ENCODE measurements at places on chromosomes 13 and 19.
A peak's percentile ranks its signal among the peaks of the same experiment; 100 is the strongest.

DNA sequence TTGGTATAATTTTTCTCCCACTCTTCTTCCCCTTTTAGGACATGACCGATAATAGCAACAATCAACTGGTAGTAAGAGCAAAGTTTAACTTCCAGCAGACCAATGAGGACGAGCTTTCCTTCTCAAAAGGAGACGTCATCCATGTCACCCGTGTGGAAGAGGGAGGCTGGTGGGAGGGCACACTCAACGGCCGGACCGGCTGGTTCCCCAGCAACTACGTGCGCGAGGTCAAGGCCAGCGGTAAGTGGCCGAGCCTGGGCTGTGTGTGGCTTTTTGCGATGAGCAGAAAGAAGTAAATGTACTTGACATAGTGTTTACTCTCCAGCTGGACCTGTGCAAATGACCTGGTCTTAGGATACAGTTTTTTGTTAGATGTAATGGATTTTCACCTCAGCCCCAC lies 102.5 kb downstream of the ARHGEF7 start:
- DNase-seq, result no peak

DNA sequence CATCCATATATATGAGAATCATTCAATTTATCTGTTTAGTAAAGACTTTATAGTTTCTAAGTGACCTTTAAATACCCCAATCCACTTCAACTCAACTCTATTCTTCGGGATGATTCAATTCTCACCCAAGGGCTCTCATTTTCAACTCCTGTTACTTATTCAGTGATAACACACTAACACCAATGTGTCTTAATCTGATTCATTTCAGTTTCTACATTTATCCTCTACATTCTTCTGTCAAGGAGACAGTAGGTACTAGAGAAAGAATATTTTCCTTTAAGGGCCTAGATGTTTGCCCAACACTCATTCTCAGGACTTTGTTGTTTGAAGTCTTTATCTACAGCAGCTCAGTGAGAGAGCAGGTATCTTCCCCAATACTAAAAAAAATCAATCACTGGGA lies 7.1 kb downstream of the ARGLU1 start:
- no peak for DNase-seq

- DNase-seq, result no peak
Observed at GRCh38 chr19:32719611-32720059, at the start of gene TDRD12. Gene TDRD12, plus strand, starts transcription at chr19:32719767. Its CDS starts 306 bp downstream, at chr19:32720073.

GRCh38 chr19:447816-448560 lies 12.8 kb downstream of the SHC2 start:
- no peak for DNase-seq

DNA sequence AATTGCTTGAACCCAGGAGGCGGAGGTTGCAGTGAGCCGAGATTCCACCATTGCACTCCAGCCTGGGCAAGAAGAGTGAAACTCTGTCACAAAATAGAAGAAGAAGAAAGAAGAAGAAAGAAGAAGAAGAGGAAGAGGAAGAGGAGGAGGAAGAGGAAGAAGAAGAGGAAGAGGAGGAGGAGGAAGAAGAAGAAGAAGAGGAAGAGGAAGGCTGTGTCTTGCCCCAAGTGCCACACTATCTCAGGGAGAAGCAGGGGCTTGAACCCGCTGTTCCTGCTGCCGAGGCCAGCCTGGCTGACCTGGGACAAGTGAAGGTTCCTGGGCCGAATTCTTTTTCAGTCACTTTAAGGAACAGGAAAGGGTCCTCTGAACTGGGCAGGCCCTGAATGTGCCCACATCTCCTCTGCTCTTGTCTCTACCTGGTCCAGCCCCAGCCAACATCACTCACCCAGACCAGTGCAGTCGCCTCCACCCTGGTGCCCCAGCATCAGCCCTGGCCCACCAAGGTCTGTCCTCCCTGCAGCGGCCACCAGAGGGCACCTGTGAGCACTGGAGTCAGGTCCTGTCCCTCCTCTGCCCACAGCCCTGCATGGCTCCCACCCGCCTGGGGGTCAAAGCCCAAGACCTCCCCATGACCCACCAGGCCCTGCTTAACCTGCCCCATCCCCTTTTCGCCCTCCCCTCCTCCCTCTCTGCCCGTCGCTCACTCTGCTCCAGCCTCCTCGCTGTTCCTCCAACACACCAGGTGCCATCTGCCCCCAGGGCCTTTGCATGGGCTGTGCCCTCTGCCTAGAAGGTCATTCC lies 20.0 kb downstream of the TICAM1 start:
- peak; percentile 99 for DNase-seq

DNA sequence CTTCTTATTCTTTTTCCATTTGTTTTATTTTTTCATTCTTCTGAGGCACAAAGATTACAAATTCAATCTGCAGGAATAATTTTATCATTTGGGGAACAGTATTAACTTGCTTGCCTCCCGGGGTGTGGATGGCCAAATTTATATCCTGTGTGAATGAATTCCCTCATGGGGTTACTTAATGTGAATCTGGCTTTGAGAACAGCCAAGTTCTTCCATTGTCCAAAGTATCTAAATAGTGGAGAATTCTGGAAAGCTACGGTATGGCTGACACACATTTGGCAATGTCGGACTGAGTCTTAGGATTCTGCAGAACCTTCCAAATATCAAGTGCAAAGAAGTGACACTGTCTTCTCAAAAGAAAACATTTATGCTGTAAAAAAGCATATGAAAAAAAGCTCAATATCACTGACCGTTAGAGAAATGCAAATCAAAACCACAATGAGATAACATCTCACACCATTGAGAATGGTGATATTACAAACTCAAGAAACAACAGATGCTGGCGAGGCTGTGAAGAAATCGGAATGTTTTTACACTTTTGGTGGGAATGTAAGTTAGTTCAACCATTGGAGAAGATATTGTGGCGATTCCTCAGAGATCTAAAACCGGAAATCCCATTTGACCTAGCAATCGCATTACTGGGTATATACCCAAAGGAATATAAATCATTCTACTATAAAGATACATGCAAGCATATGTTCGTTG lies 620.2 kb downstream of the EFNB2 start:
- DNase-seq, result no peak

DNA sequence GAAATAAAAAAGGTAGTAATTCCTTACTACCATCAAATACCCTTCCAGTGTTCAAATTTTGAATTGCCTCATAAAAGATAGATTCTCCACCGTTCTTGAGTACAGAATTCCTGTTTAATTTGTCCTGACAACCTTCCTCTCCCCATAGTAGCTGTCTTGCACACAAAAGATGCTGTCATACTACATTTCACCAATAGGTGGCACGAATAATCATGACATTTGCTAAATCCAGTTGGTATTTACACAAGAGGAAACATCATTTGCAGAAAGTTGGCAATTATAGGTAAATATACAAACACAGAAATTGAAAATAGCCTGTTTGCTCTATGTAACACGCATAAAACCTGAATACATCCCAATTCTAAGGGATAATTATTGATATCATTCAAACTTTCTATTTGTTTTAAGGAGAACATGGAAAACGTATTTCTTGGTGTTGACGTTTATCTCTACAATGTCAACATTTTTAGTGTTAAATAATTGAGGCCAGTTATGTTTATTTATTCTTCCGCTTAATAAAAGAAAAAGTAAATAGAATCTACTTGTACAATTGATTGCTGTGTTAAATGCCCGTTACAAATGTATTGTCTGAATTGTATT lies 58.3 kb upstream of the CLDN10 start:
- DNase-seq, result no peak

DNA sequence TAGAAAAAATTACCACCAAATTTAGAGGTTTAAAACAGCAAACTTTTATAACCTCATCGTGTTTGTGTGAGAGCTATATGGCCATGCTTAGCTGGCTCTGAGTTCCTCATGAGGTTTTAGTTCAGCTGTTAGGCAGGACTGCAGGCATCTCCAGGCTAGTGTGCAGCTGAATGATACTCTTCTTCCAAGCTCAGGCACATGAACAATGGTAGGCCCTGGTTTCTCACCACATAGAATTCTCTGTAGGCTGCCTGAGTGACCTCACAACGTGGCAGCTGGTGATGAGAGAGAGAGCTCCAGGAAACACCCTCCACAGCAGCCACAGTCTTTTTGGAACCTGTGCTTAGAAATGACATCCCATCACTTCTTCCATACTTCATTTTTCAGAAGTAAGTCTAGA lies 540.6 kb upstream of the MIR17HG start:
- DNase-seq, result no peak

GRCh38 chr13:45331123-45331619 lies 9.8 kb downstream of the TPT1 start:
- DNase-seq, result no peak

GRCh38 chr13:112229445-112229844 lies 146.7 kb upstream of the SPACA7 start:
- no peak for DNase-seq

- DNase-seq, result no peak
Observed at GRCh38 chr13:32905063-32905863, 111.0 kb upstream of the KL start.

- no peak for DNase-seq
Observed at GRCh38 chr19:10612499-10613119, 12.7 kb upstream of the SLC44A2 start.

- no peak for DNase-seq
Observed at GRCh38 chr19:42271045-42271419, 2.0 kb downstream of the CIC start.

GRCh38 chr19:30092721-30093569 lies 150.9 kb downstream of the URI1 start:
- DNase-seq, result no peak

- DNase-seq, result no peak
Observed at GRCh38 chr19:2527686-2528085, 51.8 kb downstream of the GADD45B start.

DNA sequence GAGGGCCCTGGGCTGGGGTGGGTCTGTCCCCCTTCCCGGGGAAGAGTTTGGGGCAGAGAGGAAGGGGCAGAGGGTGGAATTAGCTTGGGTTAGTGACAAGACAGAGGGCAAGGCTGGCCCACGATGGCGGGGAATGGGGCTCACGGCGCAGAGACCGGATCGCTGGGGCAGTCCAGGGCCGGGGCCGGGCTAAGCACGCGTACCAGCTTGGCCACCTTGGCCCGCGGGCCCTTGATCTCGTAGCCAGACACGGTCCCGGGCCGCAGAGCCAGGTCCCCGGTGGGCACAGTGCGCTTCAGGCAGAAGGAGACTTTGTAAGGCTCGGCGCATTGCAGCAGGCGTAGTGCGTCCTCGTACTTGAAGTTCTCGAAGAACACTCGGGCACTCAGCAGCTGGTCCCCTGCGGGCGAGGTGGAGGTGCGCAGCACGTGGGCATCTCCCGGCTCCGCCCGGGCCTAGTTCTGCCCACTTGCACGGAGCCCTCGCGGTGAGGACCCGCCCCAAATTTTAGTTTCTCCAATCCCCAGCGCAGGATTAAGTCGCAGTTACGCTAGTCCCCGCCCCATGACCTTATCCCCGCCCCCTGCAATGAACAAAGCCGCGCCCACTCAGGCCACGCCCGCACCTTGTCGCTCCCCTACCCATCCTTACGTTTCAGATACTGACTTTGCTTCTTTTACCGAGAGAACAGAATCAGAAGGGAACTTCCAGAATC lies 8.6 kb upstream of the HIPK4 start:
- DNase-seq, result peak; percentile 75

DNA sequence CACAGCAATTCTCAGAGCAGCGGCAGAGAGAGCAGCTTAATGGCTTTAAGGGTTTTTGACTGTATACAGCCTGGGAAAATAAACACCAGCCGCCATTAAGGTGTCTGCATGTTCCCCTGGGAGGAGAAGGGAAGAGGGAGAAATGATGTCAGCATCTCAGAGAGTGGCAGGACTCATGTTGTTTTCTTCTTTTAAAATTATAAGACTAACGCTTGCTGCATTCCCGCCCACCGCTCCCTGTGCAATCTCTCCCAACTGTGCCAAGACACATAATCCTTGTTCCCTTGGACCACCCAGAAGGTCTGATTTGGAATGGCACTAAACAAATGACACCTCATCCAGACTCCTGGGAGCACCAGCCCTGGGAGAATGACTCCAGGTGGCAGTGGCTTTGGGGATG lies 27.7 kb upstream of the FAM216B start:
- DNase-seq, result no peak

GRCh38 chr13:94710065-94710781 lies 2.1 kb downstream of the SOX21 start:
- DNase-seq, result no peak

DNA sequence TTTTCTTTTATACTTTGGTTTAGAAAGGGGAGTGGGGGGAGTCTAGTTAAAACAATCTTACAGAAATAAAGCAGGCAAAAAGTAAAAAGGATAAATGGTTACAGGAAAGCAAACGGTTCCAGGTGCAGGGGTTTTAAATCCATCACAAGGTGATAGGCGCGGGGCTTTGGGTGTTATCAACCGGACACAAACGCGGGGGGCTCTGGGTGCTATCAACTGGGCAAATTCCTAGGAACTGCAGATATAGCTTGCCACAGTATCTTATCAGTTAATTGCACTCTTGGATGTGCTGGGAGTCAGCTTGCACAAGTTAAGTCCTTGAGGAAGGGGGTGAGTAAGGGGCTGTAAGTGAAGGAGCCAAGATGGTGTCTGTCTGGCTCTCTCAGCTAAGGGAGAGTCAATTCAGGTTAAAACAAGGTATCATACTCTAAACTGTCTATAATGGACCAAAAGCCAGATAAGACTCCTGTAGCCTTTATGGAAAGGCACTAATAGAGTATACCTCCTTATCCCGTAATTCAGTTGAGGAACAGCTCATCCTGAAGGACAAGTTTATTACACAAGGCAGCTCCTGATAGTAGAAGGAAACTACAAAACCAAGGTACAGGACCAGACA lies 32.6 kb upstream of the ZSCAN5A start:
- no peak for DNase-seq

DNA sequence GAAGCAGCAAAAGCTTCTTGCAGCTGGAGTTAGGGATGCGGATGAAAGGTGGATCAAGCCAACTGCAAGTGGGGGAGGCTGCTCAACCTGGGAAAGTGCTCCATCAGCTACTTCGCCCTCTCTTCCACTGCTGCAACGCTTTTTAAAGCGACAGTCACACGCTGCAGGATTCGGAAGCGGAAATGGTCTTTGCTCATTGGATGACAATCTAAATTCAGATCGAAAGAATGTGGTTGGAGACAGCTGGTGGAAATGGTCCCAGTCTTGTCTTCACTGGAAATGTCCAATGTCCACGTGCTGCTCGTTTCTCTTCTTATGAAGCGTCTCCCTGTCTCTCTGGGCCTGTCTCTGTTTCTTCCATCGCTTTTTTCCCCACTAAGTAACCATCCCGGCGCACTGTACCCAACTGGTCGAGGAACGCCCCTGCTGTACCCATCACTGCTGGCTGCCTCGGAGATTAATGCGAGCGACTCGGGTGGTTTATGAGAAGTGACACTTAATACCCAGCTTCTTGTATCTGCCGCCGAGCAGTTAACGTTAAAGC lies 2.1 kb upstream of the FGF9 start:
- no peak for DNase-seq

- no peak for DNase-seq
Observed at GRCh38 chr19:34676697-34677385, at the start of gene SCGB2B2. Gene SCGB2B2, minus strand, starts transcription at chr19:34677159. Its CDS starts 82,596 bp downstream, at chr19:34594563.

DNA sequence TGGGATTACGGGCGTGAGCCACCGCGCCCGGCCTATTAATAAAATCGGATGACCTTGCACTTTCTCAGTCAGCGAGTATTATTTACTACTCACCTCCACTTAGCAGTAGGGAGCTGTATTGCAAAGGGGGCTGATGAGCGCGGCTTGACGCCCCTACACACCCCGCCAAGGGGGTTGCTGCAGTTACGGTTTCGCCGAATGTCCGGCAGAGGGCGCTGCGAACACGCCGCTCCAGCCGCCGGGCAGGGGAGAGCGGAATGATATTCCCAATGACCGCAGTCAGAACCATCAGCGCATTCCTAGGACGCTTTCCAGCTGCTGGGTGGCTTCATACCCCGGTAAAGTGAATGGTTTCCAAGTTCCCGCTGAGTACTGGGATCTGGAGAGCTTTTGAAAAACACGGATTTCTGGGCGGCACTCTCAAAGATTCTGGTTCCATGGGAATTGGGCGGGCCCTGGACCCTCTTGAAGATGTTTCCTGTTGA lies 30.0 kb upstream of the TPT1 start:
- peak; percentile 83 for DNase-seq

GRCh38 chr19:10009714-10010224 lies 535 bp downstream of the COL5A3 start:
- no peak for DNase-seq

Data from activated CD8-positive, alpha-beta memory T cell treated with anti-CD3 and anti-CD28 coated beads, Interleukin-2, amount 50 U/mL, for 48 hours (primary cell).